ENCODE measurements at places on chromosomes 5 and 9.
A peak's percentile ranks its signal among the peaks of the same experiment; 100 is the strongest.

GRCh38 chr5:181036816-181037364 lies 3.2 kb upstream of the BTNL9 start:
- no peak for DNase-seq

DNA sequence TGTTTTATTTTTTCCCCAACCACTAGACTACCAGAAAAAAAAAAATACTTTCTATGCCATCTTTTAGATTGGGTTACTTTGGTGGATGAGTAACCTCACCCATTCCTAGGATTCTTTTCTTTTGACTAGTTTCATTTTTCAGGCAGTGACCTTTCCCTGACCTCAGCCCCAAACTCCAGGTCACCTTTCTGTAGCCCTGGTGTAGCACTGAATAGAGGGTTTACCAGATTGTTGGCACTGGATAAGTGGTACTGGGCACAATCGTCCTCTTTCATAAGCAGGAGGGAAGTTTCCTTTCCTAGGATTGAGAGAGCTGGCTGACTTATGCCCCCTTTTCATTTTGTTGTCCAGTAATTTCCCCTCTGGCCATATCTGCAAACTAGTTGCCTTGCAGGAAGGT lies 169.4 kb upstream of the TMEM161B start:
- no peak for DNase-seq

- DNase-seq, result no peak
Measured at GRCh38 chr5:65978251-65978650, 51.9 kb downstream of the ERBIN start.

- DNase-seq, result peak; percentile 22
Measured at GRCh38 chr9:94065535-94065961, 18.7 kb upstream of the PTPDC1 start.

DNA sequence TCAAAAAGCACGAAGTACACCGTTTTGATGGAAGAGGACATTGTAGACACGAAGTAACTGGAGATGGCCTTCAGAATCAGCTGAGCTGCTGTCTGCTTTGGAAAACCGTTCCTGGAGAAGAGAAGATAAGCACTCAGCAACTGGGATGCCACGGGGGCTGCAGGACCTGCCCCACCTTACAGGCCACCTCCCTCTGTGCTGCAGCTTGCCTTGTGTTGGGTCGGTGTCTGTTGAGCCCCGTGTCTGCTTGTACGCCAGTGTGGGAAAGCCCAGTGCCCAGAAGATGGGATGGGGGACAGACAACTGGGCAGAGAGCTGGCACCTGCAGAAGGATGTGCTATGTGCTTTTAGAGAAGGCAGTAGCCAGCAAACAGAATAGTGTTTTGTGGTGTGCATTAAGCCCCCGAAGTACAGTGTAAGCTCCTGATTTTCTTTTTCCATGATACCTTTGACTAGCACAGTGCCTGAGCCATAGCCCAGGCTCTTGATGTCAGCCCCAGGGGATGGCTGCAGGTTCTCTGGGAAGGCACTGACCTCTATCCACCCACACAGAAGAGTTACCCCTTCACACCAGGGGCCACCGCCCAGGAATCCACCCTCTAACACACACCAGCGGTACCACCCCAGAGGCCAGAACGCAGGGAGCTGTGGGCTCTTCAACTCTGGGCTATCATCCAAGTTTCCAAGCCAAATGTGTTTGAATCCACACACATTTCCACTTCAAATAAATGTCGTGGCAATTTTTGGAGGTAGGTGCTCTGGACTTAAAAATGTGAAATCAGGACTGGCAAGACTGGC lies 63.8 kb downstream of the MACROH2A1 start:
- no peak for DNase-seq

- no peak for DNase-seq
Measured at GRCh38 chr5:78182838-78183237, 111.7 kb downstream of the AP3B1 start.

Data from right kidney (tissue), 9 donors.